ENCODE measurements at places on chromosomes 12 and 14. TPM values are rescaled to one million over a fixed set of nuclear protein-coding genes. Genes with fewer than 3 reads are reported as not detected.

The ADAM21 gene
- not detected for total RNA-seq

The FOXA1 gene
- 5.3 TPM for total RNA-seq

The VSX2 gene
- total RNA-seq, result not detected

The TCL1B gene
- total RNA-seq, result not detected

The SLC5A8 gene
- not detected for total RNA-seq

The SERPINA3 gene
- total RNA-seq, result 11.0 TPM

The RABGGTA gene
- 13.7 TPM for total RNA-seq

The DENND5B gene
- total RNA-seq, result 9.6 TPM

The OSGEP gene
- total RNA-seq, result 28.9 TPM

The MUCL1 gene
- total RNA-seq, result not detected

The RALGAPA1 gene
- 8.4 TPM for total RNA-seq

The TEX22 gene
- 0.23 TPM for total RNA-seq

The TGFB3 gene
- 0.84 TPM for total RNA-seq

The TSPAN11 gene
- not detected for total RNA-seq

Data from A549 treated with ZK216348 at 1 μM for 4 hours (cell line).